ENCODE measurements at places on chromosomes 5 and 9. TPM values are rescaled to one million over a fixed set of nuclear protein-coding genes. Genes with fewer than 3 reads are reported as not detected.

The PCDHGB5 gene
- 13.3 TPM for total RNA-seq

- no peak for DNase-seq
Measured at GRCh38 chr5:120539471-120539870, 75.4 kb downstream of the PRR16 start.

The FOXD1 gene
- total RNA-seq, result not detected

GRCh38 chr5:149939546-149939945, 5.0 kb downstream of the PDE6A start:
- DNase-seq, result no peak

GRCh38 chr5:140025736-140026135, 17.4 kb downstream of the NRG2 start:
- DNase-seq, result no peak

- DNase-seq, result no peak
Measured at GRCh38 chr9:116940614-116941215, 253.6 kb downstream of the TRIM32 start.

DNA sequence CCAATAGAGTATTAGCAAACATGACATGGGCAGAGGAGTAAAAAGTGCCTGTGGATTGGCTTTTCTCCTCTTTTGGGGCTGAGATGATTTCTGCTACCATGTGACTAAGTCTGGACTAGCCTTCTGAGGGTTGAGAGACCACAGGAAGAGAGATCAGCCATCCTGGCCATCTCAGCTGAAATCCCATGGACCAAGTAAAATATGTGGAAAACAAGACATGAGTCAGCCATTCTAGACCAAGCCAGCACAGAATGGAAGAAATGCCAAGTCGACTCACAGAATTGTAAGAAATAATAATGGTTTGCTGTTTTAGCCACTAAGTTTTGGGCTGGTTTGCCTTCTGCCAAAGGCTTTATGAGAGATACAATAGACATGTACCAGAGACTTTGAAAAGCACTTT, 377.8 kb downstream of the CHSY3 start:
- no peak for DNase-seq

DNA sequence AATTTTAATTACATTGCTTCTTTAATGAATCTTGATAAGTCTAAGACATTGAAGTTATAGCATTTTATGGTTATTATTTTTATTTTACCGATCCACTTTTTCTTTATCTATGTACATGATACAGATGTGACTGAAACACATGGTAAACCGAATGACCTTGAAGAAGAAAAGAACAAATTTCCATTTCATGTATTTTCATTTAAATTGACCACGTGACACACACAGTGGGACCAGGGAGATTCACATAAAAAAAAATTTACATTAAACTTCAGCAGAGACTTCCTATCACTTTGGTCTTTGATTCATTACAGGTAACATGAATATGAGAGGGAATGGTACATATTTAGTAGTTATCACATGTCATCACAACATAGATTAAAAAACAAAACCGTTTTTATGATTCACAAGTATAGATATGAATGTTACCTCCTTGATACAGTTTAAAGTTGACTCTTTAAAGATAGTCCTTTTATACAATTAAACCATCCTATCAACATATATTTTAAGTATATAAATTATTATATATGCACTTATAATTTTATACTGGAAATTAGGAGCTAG, 133.1 kb downstream of the ZCCHC7 start:
- DNase-seq, result no peak

- no peak for DNase-seq
Measured at GRCh38 chr9:8096091-8096490, 296.5 kb upstream of the DMAC1 start.

The ADAMTS16 gene
- total RNA-seq, result not detected

GRCh38 chr5:135468541-135468940, 16.4 kb upstream of the TIFAB start:
- DNase-seq, result peak; percentile 26

The MRPL50 gene
- 10.0 TPM for total RNA-seq

The MYMK gene
- not detected for total RNA-seq

GRCh38 chr9:12544700-12545099, 148.5 kb upstream of the TYRP1 start:
- no peak for DNase-seq

DNA sequence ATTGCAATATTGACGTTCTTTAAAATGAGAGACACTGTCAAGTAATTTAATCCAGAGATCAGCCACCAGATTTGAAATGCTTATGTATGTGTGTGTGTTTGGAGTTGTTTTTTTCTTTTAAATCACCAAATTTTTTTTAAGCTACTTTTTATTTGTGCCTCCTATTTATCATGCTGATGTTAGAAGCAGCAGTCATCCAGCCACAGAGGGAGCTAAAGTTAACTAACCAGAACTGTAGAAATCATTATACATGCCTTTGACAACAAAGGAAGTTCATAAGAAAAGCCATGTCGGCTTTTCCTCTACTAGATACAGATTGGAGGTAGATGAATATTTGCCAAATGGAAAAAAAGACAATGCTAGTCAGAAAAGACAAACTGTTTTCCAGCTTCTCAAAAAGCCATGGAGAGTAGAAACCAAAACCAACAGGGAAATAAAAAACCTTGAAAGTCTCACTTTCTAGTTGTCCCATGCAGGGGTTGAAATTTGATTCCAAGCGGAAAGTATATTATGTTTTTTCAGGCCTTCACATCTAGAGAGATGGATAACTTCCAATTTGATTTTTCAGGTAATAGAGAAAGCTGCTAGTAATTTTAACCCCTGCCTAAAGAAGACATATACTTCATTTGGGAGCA, 4.5 kb downstream of the PURA start:
- no peak for DNase-seq

The GARIN3 gene
- not detected for total RNA-seq

GRCh38 chr9:99962680-99963261, 56.3 kb downstream of the STX17 start:
- no peak for DNase-seq

The OR13J1 gene
- not detected for total RNA-seq

The IFNA14 gene
- total RNA-seq, result not detected

The SPEF2 gene
- 2.6 TPM for total RNA-seq

The HDAC3 gene
- 51.5 TPM for total RNA-seq

The TRPM3 gene
- 1.8 TPM for total RNA-seq

DNA sequence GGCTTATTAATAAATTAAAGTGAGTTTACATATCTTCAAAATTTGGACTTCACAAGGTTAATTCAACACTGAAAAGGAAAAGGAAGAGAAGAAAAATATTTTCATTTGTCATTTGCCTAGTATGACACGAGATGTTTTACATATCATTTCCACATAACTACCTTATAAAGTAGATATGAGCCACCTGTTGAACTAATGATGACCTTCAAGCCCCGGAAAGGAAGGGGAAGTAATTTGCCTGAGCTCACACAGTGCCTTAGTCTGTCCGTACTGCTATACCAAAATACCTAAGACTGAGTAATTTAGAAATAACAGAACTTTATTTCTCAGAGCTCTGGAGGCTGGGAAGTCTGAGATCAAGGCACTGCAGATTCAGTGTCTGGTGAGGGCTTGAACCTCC, 17.9 kb downstream of the CMYA5 start:
- DNase-seq, result no peak

DNA sequence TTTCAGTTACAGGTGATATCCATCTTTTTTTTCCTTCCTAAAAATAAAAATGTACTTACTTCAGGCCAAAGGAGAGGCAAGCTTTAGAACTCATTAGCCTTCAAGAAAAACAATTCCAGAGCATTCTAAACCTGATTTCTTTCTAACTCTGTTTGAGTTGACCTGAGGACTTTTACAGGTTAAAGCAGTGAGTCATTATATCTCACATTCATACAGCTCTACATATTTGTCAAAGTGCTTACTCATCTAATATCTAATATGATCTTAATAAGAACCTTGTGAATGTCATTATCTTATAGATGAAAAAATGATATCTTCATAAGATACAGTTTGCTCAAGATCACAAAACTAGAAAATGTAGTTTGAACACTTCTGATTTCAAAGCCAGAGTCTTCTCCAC, 149.2 kb upstream of the CDKN2B start:
- DNase-seq, result no peak

The CCDC171 gene
- total RNA-seq, result 2.9 TPM

DNA sequence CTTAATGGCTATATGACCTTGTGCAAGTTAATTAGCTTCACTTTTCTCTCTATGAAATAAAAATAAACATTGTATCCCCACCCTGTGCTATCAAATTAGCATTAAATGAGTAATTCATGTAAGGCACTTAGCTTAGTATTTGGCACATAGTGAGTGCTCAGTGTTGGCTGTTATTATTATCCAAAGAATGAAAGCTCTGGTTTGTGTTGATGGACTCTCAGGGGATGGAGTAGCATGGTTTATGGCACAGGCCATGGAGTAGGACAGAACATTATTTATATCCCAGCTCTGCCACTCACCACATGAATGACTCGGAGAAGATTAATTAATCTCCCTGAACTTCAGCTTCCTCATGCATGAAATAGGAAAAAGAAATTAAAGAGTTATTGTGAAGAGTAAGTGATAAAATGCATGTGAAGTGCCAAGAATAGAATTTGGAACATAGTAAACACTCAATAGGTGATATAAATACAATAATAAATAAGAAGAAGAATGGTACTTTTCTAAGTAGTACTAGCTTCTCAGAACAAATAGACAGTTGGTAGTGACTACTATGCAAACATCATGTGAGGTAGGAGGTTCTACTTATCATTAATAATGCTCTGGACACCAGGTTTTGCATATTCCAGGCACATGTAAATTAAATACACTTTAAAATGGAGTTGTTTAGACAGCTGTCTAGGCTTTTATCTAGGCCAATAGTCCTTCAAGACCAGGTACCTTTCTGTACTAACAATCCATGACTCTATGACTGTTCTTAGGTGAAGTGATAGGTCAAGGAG, 146.4 kb downstream of the GRIA1 start:
- no peak for DNase-seq

The SLC35D2 gene
- total RNA-seq, result 12.9 TPM

- no peak for DNase-seq
Measured at GRCh38 chr5:16888694-16889124, 47.4 kb downstream of the MYO10 start.

The PCDH1 gene
- total RNA-seq, result 13.6 TPM

All from sigmoid colon (tissue), 7 donors.